ENCODE measurements at places on chromosomes 11 and 22.
A peak's percentile ranks its signal among the peaks of the same experiment; 100 is the strongest.

- DNase-seq: no peak
Observed at GRCh38 chr22:22954656-22955055, 67.0 kb downstream of the IGLL5 start.

- no peak for DNase-seq
Observed at GRCh38 chr11:69866648-69867047, 47.4 kb upstream of the FGF3 start.

DNA sequence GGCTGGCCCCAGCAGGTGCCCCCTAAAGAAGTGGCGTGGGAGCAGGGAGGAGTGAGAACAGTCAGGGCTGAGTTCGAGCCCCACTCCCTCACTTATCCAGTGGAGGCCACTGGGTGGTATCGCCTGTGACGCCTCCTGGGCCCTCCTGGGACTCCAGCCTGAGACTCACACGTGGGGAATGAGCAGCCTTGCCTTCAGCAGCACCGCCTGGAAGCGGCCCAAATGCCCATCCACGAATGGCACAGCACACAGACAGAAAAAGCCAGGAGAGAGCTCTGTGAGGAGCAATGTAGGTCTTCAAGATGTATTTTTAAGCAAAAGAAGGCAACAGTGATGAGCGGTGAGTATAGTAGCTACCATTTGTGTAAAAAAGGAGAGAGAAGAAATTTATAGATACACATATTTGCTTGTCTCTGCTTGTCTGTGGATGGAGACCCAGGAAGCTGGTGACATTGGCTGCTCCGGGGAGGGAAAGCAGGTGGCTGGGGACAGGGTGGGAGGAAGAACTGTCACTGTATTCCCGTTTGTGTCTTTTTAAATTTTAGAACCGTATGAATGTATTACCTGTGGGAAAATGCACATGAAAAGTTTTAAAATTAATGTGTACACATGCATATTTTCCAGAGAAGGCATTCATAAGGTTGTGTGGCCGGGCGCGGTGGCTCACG, 13.2 kb downstream of the KCNJ4 start:
- no peak for DNase-seq

DNA sequence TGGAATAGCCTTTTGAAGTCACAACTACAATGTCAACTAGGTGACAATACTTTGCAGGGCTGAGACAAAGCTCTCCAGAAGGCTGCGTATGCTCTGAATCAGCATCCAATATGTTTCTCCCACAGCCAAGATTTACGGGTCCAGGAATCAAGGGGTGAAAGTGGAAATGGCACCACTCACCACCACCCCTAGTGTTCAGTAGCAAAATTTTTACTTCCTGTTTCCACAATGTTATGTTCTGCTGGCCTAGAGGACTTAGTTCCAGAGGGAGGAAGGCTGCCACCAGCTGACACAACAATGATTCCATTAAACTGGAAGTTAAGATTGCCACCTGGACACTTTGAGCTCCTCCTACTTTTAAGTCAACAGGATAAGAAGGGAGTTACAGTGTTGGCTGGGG, 68.5 kb upstream of the MPEG1 start:
- DNase-seq: no peak

- DNase-seq: no peak
Observed at GRCh38 chr11:109422870-109423465, 978 bp downstream of the C11orf87 start.

GRCh38 chr11:71481101-71481960, 28.3 kb downstream of the NADSYN1 start:
- no peak for DNase-seq

GRCh38 chr22:24289741-24290163, 19.1 kb downstream of the SPECC1L start:
- no peak for DNase-seq

DNA sequence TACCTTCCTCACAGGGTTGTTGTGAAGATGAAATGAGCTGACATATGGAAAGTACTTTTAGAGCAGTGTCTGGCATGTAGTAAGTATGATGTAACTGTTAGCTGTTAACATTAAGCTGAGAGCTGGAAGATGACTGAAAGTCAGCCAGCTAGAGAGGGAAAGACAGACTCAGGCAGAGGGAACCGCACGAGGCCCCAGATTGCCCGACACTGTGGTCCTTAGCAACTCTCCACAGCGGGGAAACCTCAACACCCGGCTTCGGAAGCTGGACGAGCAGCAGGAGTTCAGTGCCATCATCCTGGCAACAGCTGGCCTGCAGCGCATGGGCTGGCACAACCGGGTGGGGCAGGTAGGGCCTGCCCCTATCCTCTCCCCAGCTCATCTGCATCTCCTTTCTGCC, 6.5 kb downstream of the HMBS start:
- no peak for DNase-seq

DNA sequence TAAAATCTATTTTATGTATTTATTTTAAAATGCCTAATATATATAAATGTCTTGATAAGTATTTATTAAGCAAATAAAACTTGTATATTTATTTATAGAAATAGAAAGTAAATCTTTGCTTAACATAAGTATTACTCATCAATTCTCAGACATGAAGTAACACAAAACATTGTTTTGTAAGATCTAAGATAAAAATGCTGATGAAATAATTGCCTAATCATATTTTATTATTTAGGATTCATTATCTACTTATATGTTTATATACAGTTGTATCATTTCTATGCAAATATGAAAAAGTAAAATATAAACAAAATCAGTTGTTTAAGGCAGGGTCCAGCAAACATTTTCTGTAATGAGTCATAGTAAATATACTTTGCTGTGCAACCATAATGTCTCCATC, 507.8 kb upstream of the CNTN5 start:
- no peak for DNase-seq

GRCh38 chr22:27113211-27113635, 455.8 kb downstream of the MIAT start:
- peak; percentile 30 for DNase-seq

DNA sequence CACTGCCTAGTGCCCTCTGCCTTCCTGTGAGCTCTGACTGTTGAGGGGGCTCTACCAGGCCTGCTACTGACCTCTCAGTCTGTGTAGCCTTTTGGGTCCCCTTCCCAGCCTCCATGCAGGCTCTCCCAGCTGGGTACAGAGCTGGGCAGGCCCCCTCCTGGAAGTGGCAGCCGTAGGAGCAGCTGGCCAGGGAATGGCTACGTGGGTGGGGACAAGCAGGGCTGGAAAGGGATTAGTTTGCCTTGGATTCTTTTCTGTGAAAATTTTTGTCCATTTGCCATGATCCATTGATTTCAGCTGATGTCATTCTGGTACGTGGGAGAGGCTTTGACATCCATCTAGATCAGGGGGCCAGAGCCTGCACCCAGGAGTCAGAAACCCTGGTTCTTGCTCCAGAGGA, 23.9 kb upstream of the NECTIN1 start:
- no peak for DNase-seq

DNA sequence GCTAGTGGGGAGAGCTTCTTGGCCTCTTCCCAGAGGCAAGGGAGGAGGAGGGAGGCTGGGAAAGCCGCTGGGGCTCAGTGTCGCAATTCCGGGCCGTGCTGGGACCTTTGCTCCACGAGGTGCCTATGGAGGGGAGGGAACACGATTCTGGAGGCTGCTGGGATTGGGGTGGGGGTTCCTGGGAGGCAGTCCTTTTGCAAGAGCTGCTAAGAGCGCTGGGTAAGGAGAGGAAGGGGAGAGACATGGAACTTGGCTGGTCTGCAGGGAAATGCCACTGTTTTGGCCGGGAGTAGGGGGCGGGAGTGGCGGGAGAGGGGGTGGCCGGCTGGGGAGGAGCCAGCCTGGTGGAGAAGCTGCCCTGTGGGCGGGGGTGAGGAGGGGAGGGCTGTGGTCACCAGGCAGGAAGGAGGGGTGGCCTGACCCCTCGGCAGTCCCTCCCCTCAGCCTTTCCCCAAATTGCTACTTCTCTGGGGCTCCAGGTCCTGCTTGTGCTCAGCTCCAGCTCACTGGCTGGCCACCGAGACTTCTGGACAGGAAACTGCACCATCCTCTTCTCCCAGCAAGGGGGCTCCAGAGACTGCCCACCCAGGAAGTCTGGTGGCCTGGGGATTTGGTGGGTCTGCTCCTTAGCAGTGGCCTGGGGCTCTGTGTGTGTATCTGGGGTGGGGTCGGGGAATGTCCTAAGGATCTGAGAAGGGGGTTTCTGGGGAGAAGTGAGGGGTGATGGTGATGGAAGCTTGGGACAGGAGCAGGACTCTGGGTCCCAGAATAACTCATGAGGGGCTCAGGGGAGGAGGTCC, at the start of gene NR1H3:
Gene NR1H3 (plus strand): TSS at position 480 of the 800 bp plus-strand sequence. CDS start 1,221 bp downstream, outside the sequence.
- no peak for DNase-seq

- DNase-seq: no peak
Observed at GRCh38 chr22:31839986-31840385, 86.2 kb downstream of the DEPDC5 start.

- no peak for DNase-seq
Observed at GRCh38 chr22:27226666-27227065, 569.3 kb downstream of the MIAT start.

DNA sequence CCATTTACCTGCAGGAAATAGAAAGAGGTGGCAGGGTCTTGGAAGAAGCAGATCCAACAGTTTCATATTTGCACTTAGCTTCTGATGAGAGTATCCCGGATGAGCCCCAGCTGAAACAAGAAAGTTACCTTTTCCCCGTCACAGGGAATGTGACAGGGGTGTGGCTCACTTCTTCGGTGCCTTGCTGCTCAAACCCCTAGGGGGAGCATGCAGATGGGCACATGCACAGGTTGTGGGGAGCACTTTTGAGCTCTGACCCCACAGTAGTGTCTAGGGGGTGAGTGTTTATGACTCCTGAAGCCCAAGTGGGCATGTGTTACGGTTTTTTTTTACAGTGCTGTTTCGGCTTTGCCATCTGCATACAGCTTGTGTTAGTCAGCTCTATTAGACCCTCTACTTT, 1221.0 kb downstream of the JRKL start:
- DNase-seq: no peak

- DNase-seq: no peak
Observed at GRCh38 chr11:68383976-68384501, 71.6 kb downstream of the LRP5 start.

DNA sequence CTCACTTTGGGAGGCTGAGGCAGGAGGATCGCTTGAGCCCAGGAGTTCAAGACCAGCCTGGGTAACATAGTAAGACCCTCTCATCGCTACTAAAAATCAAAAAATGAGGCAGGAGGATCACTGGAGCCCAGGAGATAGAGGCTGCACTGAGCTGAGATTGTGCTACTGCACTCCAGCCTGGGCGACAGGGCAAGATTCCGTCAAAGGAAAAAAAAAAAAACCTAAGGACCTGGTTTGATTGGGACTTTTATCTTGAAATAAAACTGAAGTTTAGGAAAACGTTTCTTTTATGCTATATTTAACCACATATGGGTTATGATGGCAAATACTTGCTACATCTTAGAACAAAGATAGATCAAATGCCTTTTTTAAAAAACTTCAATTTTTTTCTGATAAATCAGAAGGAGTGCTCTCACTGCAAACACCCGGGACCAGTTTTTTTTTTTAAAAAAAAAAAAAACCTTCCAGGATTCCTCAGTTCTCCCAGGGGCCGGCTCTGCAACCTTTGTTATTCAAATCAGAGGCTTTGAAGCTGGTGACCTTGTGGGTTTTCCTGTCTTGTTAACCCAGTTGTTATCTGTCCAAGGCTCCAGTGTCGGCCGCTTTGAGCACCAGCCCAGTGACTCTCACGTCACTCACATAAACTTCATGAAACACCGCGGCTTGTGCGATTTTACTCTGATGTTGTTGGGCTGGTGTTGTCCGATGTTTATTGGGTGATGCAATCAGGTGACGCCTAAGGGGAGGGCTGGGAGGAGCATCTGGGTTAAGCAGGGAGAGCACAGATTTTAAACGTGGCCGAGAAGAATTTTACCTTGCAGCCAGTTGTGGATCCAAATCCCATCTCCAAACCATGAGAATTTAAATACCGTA, 24.7 kb upstream of the SLC22A12 start:
- DNase-seq: no peak

- no peak for DNase-seq
Observed at GRCh38 chr22:30293026-30293425, 3.7 kb upstream of the CASTOR1 start.

DNA sequence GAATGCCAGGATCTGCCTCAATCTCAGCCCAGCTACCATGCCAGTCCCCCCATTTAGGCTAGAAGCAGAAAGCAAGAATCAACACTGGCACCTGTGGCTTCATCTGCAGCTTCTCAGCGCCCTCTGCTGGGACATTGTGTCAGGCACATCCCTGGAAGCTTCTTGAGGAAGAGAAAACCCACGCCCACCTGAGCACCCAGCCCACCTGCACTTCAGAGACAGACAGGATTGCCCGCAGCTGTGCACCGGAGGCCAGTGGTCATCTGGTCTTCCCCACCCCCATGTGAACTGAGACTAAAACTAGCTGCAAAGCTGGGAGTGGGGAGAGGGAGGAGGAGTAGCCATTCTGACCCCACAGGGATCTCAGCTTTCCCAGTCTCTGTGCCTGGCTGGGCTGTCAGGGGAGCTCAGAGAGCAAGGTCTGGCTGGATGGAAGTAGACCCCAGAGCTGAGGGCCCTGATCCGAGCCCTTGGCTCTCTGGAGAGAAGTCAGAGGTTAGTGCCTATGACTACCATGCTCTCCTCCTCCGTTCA, 66.8 kb downstream of the FEZ1 start:
- no peak for DNase-seq

DNA sequence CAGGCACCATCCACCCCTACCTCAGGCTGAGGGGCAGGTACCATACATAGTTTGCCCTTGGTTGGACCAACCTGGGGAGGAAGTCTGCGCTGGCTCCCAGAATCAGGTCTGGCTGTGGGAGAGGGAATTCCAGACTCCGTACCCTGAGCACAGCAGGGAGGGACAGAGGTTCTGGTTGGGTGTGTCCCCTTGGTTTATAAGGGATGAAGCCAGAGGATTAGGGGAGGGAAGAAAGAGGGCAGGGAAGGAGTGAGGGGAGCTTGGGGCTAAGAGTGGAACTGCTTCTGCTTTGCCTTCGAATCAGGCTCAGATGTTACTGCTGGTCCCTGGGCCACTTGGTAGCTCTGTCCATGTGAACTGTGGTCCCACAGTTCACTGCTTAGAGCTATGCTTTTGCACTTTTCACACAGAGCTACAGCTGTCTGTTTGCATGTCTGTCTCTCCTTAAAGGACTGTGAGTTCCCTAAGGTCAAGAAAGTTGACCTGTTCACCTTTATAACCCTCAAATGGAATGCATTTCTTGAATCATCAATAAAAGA, 9.2 kb downstream of the MMP20 start:
- no peak for DNase-seq

- DNase-seq: no peak
Observed at GRCh38 chr11:45142241-45143055, 4.0 kb upstream of the PRDM11 start.

- no peak for DNase-seq
Observed at GRCh38 chr22:41976961-41977566, 7.8 kb downstream of the SEPTIN3 start.
